ENCODE measurements at places on chromosomes 16 and 17.

- no peak for DNase-seq
These were observed 22.1 kb upstream of the SPNS2 start for GRCh38 chr17:4476511-4477070.

- no peak for DNase-seq
These were observed 82.9 kb downstream of the GAS7 start for GRCh38 chr17:10115536-10115932.

GRCh38 chr17:60959696-60960095 is 282.0 kb downstream of the BCAS3 start:
- DNase-seq = no peak

GRCh38 chr16:88539261-88539651 is 30.9 kb upstream of the ZC3H18 start:
- DNase-seq = no peak

- DNase-seq = no peak
These were observed 71.0 kb downstream of the RBBP6 start for GRCh38 chr16:24610416-24610755.

DNA sequence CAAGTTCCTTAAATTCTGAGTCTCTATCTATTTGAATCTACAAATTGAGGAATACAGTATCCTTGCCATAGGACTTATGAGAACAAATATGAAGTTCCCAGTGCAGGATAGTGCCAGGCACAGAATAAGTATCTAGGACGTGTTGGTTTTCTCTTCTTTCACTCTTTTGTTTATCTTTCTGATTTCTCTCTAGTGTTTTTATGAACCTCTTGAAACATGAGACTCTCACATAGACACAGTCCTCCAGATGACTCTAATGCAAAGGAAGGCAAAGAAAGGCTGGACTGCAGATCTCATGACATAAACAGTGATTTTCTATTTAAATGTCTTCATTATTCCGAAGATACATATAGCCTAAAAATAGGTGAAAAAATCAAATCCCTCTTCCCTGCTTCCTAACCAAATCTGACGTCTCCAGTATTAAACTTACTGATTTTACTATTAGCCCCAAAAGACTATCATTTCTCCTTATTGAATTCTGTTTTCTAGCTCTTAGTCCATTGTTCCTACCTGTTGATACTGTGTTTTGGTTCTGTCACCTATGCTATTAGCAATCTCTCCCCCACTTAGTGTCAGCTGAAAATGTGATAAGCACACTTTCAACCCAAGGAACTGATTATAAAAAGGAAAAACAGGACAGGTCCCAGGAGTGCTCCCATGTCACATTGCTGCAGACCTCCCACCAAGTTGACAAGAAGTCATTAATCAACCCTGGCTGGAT is 24.9 kb upstream of the ADAMTS18 start:
- DNase-seq = no peak

DNA sequence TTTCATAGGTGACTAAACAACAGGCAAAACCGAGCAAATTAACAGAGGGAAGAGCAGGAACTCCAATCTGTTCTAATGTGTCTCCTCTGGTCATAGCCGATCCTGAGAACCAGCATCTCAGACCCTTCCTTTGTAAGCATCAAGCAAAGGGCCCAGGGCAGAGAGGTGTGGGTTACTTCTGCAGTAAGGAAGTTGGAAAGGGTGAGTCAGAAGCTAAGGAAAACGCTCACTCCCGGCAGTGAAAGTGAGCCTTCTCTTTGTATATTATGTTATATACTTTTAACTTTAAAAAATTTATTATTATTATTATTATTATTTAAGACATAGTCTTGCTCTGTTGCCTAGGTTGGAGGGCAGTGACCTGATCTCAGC is 77.7 kb downstream of the MRM3 start:
- DNase-seq = no peak

DNA sequence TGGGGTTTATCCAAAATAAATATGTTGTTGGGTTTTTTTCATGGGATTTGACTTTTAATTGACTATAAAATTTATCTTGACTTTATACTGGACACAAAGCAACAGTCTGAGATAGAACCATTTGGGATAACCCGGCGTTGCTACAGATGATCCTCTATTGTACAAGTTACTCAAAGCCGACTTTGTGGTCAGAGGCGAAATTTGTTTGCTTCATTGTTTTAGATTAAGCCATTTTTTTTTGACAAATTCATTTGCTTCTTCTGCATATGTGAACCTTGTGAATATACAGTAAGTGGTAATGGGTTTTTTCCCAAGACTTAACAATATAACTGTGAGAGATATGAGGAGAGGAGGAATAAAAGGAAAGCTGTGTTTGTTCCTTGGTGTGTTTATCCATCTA is 11.8 kb downstream of the MYO1D start:
- no peak for DNase-seq

- DNase-seq = no peak
These were observed 330.3 kb upstream of the CDH5 start for GRCh38 chr16:66036184-66036583.

DNA sequence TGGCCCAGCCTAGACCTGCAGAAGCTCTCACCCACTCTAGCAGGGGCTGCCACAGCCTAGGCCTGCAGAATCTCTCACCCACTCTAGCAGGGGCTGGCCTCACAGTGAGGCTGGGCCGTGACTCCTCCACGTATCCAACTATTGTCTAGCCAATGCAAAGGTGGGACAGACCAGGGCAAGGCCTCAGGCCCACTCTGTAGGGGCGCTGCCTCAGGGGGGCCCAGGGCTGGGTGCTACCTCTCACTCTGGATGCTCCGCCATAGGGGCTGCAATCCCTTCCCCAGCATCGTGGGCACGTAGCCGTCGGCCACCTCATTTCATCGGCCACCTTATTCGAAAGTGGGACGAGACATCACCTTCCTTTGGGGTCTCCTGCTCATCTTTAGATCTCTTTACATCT is 51.7 kb downstream of the RPH3AL start:
- DNase-seq = no peak

DNA sequence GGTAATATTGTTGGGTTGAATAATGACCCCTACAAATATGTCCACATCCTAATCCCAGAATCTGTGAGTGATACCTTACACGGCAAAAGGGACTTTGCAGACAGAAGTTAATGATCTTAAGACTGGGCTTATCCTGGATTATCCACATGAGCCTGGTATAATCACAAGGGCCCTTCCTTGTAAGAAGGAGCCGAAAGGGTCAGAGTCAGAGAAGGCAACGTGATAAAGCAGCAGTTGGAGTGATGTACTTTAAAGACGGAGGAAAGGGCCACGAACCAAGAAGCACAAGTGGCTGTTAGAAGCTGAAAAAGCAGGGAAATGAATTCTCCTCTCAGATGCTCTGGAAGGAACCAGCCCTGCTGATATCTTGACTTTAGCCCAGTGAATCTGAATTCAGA is 137.8 kb downstream of the UTP18 start:
- no peak for DNase-seq

DNA sequence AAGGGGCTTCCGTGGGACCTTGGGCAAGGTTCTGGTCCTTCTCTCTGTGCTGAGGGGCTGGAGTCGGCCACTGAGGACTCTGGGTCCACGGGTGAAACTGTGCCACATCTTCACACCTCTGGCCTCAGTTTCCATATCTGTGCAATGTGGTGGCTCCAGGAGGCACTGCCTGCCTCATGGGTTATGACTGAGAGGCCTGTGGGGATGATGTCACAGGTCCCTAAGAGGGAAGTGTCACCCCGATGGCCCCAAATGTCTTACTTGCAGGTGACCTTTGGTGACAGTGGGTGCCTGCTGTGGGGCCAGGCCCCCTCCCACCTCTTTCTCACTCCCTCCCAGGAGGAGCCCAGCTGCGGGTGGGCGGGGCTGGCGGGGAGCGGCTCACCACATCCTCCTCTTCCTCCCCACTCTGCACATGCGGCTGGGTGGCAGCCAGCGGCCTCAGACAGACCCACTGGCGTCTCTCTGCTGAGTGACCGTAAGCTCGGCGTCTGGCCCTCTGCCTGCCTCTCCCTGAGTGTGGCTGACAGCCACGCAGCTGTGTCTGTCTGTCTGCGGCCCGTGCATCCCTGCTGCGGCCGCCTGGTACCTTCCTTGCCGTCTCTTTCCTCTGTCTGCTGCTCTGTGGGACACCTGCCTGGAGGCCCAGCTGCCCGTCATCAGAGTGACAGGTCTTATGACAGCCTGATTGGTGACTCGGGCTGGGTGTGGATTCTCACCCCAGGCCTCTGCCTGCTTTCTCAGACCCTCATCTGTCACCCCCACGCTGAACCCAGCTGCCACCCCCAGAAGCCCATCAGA is at the start of gene IL21R:
Gene IL21R (plus strand): TSS at position 407 of the 801 bp plus-strand sequence. CDS start 27,898 bp downstream, outside the sequence.
- peak; percentile 87 for DNase-seq

DNA sequence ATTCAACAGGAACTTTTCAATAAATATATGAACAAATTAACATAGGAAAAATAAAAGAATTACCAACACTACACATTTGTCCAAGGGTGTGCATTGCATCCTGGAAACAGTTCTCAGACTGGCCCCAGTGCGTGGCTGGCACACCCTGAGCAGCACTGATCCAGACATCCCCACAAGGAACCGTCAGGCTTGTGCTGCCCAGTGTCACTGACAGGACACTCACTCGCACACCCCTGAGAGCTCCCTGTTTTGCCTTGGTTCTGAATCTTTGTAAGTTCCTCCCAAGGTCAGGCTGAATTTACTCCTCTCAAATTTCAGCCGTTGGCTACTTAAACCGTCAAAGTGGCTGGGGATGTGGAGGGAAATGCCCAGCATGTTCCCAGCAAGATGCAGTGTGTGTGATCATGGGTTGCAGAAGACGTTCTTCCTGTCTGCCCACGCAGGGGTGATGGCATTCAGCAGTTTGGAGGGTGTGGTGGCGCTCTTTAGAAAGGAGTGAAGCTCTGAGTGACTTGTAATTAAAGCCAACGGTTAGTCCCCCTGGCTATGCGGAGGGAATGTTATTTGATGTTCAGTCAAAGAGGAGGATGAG is 1.7 kb downstream of the MT2A start:
- DNase-seq = peak; percentile 62

- DNase-seq = no peak
These were observed 4.3 kb downstream of the TK1 start for GRCh38 chr17:78182504-78182903.

DNA sequence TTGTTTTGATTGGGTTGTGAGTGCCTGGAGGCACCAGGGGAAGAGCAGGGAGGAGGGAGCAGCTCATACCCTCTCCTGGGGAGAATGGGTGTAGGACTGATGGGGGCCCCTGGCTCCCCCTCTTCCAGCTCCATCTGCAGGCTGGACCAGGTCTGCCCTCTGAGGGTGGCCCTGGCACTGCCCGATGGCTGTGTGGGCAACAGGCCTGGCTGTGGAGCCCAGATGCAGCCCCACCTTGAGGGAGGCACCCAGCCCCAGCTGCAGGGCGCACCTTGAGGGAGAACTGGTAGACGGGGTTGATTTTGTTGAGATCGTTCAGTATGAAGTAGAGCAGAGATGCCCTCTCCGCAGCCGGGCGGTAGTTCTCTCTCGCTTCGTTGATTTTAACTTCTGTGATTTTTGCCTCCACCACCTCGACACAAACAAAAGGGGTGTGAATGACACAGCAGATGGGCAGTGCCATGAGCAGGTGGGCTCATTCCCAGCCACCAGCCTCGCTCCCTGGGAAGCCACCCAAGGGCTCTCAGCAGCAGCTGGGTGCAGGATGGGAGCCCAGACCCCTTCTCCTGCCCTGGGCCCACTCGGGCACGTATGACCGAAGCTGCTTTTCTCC is 71.6 kb downstream of the PGS1 start:
- DNase-seq = no peak

DNA sequence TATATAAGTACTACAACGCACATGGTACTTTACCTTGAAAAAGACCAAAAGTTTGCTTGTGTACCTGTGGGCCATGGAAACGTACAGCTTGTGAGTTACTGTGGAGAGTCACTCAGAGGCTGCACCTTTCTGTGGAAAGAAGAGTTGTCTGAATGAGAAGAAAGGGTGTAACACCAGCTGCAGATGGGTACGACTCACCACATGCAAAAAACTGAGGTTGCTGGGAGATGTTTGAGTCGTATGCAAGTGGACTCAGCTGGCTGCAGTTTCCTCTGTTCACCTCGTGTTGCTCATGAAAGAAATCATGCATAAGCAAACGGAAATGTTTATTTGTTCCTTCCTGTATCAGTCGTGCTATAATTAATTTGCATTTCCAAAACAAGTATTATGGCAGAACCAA is 22.4 kb upstream of the DYNLRB2 start:
- DNase-seq = peak; percentile 59

- no peak for DNase-seq
These were observed 800 bp downstream of the ZNF747 start for GRCh38 chr16:30533748-30534367.

DNA sequence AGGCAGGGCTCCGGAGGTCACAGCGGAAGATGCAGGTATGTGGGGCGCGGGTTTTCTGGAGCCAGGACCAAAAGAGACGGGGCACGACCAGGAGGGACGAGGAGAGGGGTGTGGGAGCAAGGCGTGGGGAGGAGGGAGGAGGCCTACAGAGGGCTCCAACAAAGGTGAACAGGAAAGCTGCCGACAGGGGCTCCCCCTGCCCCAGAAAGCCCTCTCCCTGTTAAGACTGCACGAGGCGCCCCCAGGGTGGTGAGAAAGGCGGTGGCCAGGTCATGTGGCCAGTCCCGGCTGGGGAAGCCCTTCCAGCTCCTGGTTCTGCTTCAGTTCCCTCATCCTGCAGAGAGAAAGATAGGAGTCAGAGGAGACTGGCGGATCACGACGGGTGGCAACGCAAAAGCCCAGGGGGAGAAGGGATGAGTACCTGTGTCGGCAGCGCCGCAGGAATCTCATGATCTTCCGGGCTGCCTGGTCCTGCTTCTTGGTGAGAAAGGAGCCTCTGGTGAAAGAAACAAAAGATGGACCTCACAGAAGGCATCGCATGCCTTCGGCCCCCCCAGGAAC is 949 bp upstream of the SPAG7 start:
- no peak for DNase-seq

DNA sequence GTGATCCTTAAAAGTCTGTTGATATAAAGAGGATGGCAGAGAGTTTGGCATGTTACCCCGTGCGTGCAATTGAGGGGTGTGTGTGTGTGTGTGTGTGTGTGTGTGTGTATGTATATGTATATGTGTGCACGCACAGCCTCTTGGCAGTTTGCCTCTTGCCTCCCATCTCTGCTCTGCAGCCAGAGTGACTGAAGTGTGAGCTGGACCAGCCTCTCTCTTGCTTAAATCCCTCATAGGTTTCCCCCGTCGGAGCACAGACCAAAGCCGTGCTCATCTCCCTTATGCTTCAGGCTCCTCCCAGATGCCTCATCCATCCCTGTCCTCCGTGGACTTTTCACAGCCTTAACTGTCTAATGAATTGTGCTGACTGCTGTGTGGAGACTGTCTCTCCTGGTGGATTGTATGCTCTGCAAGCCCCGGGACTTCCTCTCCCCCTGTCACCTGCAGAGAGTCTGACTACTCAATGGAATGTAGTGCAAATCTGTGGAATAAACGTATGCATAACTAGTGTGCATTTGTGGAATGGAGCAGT is 413.5 kb downstream of the CPPED1 start:
- no peak for DNase-seq

GRCh38 chr17:17073030-17073564 is 30.8 kb downstream of the MPRIP start:
- DNase-seq = no peak

Data from activated CD4-positive, alpha-beta T cell treated with anti-CD3 and anti-CD28 coated beads, Interleukin-2, amount 10 ng/mL, durations not matched to agents 7 days and 5 days (primary cell).